Trophoblast cell (in vitro differentiated cells and primary cell): ENCODE measurements at places on chromosomes 3 and 15.

DNA sequence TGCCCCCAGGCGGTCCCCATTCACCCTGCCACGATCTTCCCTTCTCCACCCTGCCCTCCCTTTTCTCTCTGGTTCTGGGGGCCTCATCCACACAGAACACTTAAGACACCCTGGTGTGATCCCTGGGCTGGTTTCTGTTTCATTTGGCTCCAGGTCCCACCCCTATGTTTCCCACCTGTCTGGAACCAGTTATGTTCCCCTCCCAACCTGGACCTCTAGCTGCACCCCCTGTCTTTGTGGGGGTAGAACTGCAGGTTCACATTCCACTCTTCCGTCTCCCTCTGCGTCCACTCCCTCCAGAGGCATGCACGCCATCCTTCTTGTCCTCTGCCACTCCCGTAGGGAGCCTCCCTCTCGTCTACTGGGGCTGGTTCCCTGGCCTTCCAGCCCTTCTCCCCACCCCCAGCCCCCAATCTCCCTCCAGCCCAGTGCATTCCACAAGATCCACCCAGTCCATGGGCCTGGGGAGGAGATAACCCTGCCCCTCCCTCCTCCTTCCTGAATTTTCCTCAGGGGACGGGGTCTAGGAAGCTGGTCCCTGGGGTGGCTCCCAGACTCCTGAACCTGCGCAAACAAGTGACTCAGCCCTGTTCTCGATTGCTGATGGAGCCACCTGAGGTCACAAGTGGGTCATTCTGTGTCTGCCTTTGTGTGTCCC lies 73.8 kb downstream of the ABTB1 start:
- no peak overlapping the region for H3K4me3 ChIP-seq
- DNase-seq: peak; percentile 31
- H3K4me1 ChIP-seq: peaks cover 11% of the 10 kb centered on the region
- H3K27me3 ChIP-seq: no peaks in the 10 kb centered on the region

GRCh38 chr3:12897381-12898289 lies 56.3 kb upstream of the RPL32 start:
- H3K27ac ChIP-seq: no peak overlapping the region
- H3K27me3 ChIP-seq: no peaks in the 10 kb centered on the region

DNA sequence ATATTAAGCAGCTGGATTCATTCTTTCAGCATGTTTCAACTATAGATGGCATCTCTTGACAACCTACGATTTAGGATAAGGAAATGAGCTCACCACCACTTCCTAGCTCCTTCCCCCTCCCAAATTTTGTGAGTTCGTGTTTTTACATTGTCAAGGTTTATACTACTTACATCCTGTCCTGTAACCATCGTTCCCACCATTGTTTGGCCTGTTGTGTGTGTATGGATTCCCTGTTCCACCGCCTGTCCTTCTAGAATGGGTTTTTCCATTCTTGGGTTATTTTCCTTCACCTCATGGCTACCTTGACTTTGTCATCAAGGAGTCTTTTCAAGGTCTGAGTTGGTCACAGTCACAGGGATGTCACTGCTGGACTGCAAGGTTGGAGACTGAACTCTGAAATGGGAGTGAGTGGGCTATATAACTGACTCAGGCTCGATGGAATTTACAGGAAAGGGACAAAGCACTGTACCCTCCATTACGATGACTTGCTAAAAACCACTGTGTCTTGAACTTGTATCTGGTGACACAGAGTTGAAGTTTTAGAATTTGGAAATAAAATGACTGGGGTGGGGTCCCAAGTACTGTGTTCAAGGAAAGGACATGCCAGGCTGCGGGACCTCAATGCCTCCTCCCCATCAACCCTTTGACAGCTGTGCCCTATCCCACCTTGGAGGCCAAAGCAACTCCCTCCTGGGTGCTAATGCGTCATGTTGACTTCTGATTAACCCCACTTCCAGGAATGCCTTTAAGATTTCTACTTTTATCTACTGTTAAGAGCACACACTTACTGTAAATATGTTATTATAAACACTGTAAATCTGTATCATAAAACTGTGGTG lies 66.8 kb upstream of the BLM start:
- H3K27me3 ChIP-seq: no peaks in the 10 kb centered on the region
- peak; percentile 53 for DNase-seq
- H3K4me1 ChIP-seq: peaks cover 12% of the 10 kb centered on the region
- no peak overlapping the region for H3K4me3 ChIP-seq
- H3K27ac ChIP-seq: no peak overlapping the region
- H3K36me3 ChIP-seq: no peaks in the 10 kb centered on the region

- no peaks in the 10 kb centered on the region for H3K27me3 ChIP-seq
- DNase-seq: peak; percentile 41
- H3K27ac ChIP-seq: no peak overlapping the region
- H3K36me3 ChIP-seq: no peaks in the 10 kb centered on the region
- peaks cover 17% of the 10 kb centered on the region for H3K4me1 ChIP-seq
- no peak overlapping the region for H3K4me3 ChIP-seq
Measured at GRCh38 chr3:150348500-150348899, 59.6 kb upstream of the TSC22D2 start.

DNA sequence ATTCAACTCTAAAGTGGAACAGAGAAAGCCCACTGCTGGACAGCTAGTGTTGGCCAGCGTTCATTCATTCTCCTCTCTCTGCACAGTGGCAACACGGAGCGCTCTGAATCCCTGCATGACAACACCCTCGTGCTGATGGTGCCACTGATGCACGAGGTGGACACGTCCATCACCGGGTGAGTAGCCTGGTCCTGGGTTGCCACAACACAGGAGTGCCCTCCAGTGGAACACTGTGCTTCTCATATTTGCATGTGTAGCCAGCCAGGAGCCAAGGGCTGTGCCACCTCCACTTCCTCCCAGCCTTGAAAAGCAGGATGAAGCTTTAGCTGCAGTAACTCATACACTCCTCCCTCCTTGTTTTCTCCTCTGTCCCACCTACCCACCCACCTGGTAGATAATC lies 120.0 kb upstream of the CTDSPL start:
- peaks cover 9% of the 10 kb centered on the region for H3K4me1 ChIP-seq
- H3K4me3 ChIP-seq: no peak overlapping the region
- no peak for DNase-seq
- H3K27ac ChIP-seq: no peak overlapping the region
